ENCODE measurements at places on chromosomes 4 and X.

DNA sequence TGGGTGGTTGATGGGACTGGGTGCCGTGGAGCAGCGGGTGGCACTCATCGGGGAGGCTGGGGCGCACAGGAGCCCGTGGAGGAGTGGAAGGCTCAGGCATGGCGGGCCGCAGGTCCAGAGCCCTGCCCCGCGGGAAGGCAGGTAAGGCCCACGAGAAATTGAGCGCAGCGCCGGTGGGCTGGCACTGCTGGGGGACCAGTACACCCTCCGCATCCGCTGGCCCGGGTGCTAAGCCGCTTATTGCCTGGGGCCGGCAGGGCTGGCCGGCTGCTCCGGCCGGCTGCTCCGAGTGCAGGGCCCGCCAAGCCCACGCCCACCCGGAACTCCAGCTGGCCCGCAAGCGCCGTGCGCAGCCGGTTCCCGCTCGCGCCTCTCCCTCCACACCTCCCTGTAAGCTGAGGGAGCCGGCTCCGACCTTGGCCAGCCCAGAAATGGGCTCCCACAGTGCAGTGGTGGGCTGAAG lies 85.1 kb upstream of the FAT4 start:
- DNase-seq: no peak

- no peak for DNase-seq
Measured at GRCh38 chrX:104953251-104953650, 267.2 kb downstream of the TEX13A start.

GRCh38 chr4:147160908-147161513 lies 215.3 kb upstream of the TTC29 start:
- peak; percentile 10 for DNase-seq

GRCh38 chr4:16417198-16417597 lies 190.9 kb upstream of the TAPT1 start:
- DNase-seq: no peak

- DNase-seq: no peak
Measured at GRCh38 chr4:138086611-138087041, 155.5 kb downstream of the SLC7A11 start.
